ENCODE measurements at places on chromosomes 12 and 14. TPM values are rescaled to one million over a fixed set of nuclear protein-coding genes. Genes with fewer than 3 reads are reported as not detected.
A peak's percentile ranks its signal among the peaks of the same experiment; 100 is the strongest.

DNA sequence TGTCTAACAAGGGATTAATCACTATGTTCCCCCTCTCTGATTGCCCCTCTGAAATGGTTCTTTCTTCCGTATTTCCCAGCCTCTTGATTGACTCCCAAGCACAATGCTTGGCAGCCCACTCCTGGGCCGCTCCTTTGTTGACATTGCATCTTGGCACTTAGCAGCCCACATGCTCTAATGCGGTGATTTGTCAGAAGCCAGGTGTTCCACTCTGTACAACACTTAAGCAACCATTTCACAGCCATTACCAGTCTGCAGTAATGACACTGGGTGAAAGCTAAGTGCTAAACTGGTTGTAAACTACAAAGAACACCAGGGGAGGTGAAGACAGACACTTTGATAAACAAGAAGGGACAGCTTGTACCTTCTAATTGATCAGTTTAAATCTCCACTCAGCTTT lies 353.5 kb downstream of the TMEM132D start:
- no peak for DNase-seq

DNA sequence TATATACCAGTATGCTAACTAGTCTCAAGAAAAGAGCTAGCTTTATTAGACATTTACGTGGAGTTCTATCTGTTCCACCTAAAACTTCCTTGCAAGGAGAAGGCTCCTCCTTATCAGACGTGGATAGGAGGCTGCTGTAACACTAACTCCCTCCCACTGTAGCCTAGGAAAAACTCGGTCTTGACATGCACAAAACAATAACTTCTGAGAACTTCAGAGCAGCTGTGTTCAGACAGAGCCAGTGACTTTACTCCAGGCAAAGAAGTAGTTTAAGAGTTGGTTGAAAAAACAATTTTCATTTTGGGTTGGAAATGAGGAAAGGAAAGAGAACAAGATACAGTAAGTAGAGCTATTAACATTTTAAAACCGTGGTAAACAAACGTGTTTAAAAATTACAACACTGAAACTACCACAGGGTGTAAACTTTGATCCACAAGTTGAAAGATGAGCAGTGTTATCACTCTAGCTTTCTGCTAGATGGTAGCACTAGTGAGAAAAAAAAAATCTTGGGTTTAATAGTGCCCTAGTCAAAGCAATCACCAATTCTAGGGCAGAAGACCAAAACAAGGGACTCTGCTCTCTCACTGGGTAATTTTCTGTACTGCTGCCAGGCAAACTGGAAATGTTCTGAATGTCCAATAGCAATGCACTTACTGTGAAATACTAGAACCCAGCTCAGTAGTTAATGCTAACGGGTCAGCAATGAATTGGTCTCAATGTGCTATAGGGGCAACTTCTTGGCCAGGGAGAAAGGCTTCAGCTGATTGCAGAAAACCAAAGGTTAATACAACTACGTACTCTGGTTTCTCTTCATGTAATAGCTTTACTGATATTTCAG lies 2.4 kb downstream of the ATF7 start:
- no peak for DNase-seq

GRCh38 chr12:91523831-91524230 lies 341.2 kb upstream of the DCN start:
- no peak for DNase-seq

The SRGAP1 gene
- 16.0 TPM for total RNA-seq

DNA sequence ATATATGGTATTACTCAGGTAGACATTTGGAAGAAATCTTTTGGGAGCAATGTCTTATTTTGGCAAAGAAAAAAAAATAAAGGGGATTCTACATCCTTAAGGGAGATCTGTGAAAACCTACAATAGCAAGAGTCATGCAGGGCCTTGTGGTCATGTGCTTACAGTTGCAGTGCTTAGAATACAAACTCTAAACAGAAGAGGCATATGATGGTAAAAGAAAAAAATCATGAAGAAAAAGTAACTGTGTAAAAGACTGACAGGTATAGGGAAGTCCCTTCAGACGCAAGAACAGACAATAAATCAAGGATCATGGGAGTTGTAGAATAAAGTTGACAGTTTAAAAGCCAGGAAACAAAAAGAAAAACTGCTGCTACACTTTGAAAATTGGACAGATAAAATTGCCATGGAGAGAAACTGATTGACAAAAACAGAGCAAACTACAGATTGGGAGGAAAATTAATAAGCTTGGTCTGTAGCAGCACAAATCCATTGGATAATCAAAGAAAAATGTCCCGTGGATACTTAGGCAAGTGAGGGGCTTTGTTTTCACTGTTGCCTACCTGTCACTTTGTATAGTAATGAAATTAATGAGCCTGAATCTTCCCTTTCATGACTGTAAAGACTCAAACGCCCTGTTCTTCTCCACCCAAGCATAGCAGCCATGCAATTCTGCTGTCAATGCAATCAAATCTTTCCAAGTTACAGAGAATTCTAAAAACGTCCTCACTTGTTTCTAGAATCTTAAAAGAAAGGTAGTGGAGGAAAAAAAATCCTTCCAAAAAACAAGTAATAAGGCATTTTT lies 402.0 kb downstream of the SYT1 start:
- DNase-seq = no peak

The CAPS2 gene
- total RNA-seq = 33.9 TPM

DNA sequence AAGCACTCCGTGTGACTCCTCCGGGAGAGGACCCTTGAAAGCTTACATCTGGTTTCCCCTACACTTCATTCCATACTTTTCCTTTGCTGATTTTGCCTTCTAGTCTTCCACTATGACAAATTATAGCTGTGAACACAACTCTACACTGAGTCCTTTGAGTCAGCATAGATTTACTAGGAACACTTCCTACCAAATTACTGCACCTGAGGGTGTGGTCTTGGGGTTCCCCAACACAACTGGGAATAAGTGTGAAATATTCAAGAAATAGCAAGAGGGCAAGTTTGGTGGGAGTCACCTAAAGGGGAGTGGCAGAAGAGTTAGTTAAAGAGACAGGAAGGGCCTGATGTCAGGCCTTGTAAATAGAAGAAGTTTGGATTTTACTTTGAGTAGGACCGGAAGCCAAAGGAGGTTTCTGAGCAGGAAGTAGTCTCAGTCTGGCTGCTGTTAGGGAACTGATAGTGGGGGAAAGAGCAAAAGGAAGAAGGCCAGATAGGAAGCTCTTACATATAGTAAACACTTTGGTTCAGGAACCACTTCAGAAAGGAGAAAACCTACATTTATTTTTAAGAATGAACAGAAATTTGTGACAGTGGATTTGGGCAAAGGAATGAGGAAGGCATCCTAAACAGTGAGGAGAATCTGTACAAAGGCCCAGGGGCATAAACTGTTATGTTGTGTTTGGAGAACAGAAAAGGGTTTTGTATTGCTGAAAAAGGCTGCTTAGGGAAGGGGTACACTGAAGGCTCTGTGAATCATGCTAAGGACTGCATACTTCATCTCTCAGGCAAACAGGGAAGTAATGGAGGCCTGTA lies 14.2 kb downstream of the SEL1L start:
- no peak for DNase-seq

GRCh38 chr12:27657296-27657695 lies 39.0 kb upstream of the REP15 start:
- DNase-seq = no peak

- DNase-seq = no peak
Measured at GRCh38 chr12:101859664-101860607, 17.4 kb upstream of the DRAM1 start.

DNA sequence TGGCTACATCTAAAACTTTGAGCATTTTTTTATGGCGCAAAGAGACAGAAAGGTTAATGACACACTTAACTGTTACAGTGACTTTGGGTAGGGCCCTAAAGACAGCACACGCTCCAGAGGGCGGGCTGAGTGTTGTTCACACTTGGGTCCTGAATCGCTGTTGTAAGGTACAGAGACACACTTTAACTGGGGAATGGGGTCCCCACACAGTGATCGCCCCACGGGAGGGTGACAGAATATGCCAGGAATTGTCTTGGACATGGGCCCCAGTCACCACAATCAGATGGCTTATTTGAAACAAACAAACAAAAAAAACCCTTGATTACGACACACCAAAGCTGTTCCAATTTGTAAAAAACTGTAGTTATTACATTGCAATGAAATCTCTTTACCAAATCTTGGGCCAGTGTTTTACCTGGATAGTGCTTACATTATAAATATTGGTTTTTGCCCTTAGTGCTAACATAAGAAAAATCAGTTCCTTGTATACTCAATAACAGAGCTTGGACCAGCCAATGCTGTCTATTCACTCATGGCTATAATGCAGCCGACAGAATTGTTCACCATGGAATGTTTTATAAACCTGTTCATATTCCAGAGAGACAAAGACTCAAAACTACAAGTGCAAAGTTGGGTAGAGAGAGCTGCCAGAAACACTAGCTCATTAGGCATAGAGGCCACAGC lies 28.3 kb downstream of the KCTD10 start:
- no peak for DNase-seq

- DNase-seq = no peak
Measured at GRCh38 chr12:95721320-95721719, 69.2 kb downstream of the NTN4 start.

GRCh38 chr14:90600619-90601018 lies 203.8 kb downstream of the CALM1 start:
- no peak for DNase-seq

DNA sequence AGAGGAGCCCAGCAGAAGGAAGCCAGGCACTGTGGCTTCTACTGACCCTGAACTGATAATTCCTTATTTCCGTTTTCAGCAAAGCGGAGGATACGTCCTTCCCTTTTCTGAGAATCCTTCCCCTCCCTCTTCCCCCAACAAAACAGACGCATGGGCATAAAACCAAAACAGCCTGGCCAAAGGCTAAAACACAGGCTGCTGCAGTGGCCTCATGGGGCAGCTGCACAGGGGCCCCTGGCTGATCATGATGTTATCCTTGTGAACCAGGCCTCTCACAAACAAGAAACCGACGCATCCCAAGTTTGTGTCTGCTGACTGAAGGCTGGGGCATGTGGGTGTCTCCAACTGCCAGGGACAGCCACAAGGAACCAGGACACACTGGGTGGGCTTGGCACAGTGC lies 23.4 kb upstream of the STON2 start:
- DNase-seq = peak; percentile 66

DNA sequence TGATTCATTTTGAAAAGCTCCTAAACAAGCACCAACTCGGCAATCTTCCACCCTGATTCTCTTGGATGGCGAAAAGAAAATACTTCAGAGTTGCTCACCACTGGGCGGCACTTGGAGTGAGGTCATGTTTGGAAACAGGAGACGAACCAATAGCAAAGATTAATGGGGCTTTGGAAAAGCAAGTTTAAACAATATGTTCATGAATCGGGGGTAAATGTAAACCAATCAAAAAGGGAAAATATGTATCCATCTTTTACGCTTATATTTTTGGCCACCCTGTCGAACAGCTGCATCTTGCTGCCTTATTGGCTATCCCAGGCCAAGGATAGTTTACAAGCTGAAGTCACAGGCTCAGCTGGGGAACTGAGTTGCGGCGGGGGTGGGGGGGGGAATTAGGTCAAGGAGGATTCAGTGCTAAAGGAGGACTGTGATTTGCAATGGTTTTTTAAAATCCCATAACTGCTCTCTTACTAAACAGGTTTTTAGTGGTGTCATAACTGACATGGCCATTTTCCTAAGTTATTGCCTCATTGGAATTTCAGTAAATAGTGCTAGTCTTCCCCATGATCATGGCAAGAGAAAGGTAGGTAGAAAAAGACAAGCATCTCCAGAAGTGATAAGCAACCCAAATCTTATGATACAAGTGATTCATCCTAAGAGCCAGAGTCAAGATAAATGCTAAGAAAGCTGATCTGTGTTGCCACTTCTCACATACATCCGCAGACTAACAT lies 210.6 kb downstream of the PHLDA1 start:
- no peak for DNase-seq

Data from sciatic nerve (tissue), 2 donors.